ENCODE measurements at places on chromosomes 6 and 20.
A peak's percentile ranks its signal among the peaks of the same experiment; 100 is the strongest.

DNA sequence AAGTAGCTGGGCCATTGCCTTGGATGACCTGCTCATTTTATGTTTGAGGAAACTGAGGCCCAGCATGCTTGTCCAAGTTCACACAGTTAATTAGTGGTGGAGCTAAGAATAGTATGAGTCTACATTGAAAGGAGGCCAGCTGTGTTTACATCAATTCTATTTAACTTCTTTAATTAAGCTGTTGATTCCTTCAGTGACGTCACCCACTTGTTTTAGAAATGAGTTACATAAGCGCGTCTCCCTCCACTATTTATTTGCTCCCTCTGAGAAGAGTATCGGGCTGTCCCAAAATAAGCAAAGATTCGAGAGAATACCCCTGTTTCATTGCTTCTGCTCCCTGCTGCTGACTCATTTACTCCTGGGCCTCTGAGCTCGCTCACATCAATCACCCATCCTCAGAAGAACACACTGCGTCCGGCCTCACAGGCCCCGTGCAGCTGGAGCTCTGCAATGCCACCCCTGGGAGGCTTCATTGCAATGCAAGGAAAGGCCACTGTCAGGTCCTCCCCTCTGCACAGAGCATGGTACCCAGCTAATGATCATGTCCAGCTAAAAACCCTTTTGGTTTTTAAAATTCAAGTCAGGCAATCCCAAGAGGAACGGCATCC lies 74.8 kb upstream of the BMP2 start:
- DNase-seq: no peak

DNA sequence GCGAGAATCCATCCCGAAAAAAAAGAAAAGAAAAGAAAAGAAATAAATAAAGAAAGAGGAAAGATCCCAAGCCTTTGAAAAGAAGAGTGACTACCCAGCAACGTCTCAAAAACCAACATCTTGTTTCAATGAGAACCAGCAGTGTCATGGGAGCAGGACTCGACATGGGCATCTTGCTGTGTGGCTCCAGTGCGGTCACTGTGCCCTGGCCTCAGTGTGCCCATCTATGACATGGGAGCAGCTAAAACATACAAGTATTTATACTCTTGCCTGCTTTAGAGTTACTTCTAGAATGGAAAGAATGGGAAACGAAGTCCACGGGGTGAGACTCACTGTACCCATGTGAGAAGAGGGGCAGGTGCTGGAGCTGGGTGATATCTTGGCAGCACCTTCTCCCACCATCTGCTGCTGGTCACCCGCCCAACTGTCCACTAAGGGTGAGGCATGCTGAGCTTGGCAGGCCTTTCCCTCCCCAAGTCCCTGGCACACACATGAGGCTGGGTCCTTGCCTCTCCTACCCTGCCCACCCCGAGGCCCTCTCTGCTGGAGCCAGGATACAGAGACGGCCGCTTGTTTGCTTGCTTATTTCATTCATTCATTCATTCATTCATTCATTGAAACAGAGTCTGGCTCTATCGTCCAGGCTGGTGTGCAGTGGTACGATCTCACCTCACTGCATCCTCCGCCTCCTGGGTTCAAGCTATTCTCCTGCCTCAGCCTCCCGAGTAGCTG lies 77.7 kb downstream of the RIPOR3 start:
- DNase-seq: no peak

DNA sequence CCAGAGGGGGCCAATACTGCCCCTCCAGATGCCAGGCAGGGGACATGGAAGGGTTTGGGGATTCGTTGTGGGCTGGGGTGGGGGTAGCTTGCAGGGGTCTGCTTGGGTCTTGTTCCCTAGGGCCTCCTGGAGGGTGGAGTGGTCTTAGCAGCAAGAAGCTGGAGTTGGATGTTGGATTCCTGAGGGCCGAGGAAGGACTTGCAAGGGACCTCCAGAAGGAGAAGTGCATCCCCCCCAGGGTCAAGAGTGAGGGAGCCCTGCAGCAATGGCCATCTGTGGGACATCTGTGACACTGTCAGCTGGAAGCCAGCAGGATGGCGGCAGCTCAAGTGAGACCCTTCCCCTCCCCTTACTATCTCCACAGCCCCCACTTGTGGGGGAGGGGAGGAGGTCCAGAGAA lies 25.4 kb upstream of the CCN5 start:
- DNase-seq: no peak

- DNase-seq: no peak
These were observed 154.1 kb upstream of the MMS22L start for GRCh38 chr6:97437087-97437486.

DNA sequence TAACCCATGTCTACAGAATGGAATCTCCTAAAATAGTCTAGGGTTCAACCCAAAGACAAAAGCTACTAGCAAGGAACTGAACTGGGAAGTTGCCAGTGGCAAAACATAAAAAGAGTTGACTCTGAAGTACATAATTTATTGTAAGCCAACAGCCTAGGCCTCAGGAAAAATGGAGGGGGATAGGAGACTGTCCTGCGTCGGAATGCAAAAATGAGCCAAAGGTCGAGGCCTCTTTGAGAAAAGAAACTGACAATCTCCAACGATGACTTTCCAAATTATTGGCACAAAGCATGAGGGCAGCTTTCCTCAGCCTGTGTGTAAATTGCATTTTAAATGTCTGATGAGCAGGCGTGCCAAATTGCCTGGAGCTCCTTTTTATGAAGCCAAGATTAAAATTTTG lies 2.1 kb downstream of the COL12A1 start:
- DNase-seq: no peak

DNA sequence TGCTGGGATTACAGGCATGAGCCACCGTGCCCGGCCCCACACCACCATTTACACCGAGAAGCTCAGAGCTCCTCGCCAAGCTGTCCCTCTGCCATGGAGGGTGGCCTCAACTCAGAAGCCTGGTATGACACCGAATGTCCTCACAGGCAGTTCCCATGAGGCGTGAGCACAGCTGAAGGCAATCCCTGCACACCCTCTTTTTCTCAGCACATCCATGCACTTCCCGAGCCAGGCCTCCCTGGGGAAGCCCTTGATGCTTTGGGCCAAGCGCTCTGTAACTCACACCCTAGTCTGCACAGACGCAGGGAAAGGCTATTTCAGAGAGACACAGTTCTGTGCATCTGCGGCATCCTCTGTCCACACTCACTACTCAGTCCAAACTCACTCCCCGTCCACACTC lies 18.4 kb downstream of the THBS2 start:
- no peak for DNase-seq

DNA sequence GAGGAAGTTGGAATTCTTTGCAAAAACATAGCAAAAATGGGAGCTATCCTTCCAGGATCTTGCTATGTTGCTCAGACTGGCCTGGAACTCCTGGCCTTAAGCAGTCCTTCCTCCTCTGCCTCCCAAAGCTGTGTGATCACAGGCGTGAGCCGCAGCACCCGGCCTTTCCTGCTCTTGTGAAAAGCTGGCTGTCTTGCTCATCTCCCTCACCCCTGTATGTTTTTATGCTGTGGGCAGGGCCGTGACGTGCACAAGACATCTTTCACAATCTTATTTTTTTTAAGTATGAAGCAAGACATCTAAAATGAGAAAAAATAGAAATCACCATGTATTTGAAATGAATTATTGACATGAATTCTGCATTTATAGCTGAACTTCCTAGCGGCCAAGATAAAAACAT lies 110.4 kb downstream of the SAMD5 start:
- no peak for DNase-seq

DNA sequence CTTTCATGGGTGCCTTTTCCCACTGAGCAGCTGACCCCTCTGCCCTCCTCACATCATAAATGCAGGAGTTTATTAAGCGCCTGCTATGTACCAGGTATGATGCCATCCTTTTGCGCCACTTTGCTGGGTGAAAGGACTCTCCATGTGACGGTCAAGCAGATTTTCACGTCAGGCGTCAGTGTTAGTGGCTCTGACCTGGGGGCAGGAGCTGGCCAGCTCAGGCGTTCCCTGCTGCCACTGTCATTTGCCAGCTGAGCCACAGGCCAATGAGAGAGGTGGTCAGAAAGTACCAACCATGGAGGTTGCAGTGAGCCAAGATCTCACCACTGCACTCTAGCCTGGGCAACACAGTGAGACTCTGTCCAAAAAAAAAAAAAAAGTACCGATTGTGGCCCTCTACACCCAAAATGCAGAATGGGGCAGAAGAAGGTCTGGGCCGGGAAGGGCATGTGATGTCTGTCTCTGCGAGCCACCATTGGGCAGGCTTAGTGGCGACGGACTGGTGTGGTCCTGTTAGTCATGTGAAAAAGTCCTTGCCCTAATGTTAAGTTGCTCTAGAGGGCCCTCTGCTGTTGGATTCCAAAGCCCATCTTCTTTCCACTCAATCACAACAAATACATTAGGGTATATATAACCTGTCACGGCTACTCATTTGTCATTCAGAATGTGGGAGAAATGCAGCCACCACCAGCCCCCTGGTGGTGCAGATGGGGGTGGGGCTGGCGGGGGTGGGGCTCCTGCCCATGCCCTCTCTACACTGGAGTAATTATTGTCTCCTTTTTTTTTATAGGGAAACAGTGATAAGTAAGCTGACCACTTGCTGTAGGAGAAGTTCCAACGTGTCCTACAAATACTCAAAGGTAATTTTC lies 18.4 kb upstream of the SLC22A1 start:
- no peak for DNase-seq

DNA sequence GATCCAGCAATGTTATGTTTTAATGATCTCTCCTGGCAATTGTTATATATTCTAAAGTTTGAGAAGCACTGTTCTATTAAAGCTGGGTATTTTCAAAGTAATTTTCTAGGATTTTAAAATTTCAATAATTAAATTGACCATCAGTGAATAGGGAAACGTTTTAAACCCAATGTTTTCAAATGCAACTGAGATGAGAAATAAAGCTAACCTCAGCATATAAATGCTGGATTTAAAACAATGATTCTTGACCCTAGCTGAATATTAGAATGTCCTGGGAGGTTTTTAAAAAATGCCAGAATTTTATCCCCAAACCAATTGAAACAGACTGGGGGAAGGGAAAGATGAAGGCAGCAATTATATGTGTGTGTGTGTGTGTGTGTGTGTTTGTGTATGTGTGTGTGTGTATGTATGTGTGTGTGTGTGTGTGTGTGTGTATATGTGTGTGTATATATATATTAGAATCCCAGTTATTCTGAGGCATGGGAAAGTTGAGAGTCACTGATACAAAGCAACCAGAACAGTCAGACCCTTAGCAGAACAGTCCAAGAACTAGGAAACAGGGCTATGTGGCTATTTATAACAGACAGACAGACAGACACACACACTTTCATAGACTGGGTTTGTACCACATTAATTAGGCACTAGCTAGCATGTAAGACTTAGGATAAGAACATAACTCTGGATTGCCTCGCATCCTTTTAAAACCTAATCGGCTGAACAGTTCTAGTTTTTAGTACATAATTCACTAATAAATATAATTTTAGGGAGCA lies 107.8 kb downstream of the MAN1A1 start:
- DNase-seq: no peak

- no peak for DNase-seq
These were observed 77.7 kb upstream of the OLIG3 start for GRCh38 chr6:137571854-137572253.

DNA sequence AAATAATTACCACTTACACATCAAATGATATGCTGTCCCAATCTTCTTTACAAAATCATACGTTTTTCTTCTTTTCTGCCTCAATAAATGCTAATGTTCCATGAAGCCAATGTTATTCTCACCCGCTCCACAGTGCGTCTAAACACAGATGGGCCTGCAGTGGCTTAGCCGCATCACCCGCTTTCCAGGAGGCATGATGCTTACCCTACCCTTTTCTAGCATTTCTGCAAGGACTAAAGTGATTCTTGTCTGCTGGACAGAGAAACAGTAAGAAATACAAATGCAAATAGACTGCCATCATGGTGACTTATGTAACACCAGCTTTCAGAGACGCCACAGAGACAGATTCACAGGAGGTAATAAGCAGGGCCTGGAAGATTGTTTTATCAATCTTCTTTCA lies 104.4 kb downstream of the RNASET2 start:
- no peak for DNase-seq

DNA sequence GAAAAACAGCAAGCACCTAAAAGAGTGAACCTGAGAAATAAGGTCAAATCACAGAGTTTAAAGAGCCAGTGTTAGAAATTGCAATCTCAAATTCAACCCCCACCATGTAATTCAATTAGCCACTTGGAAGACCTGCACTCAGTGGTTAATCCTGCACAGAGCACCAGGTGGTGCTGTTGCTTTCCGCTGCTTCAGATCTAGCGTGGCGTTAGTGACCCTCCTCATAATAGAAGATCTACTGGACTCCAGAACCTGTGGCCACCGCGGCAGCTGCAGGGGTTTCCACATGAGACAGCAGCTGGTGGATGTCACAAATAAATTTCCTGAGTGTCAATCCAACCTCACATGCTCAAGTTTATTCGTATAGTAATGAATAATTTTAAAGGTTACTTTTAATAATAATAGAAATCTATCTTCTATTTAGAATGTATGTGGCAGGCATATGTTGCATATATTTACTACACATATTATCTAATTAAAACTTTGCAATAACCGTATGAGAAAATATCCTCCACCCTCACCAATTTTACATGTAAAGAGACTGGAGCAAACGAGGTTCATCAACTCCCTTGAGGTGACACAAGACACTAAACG lies 84.4 kb downstream of the SYNE1 start:
- peak; percentile 35 for DNase-seq

- DNase-seq: no peak
These were observed 215.8 kb downstream of the GRM1 start for GRCh38 chr6:146244630-146245143.

DNA sequence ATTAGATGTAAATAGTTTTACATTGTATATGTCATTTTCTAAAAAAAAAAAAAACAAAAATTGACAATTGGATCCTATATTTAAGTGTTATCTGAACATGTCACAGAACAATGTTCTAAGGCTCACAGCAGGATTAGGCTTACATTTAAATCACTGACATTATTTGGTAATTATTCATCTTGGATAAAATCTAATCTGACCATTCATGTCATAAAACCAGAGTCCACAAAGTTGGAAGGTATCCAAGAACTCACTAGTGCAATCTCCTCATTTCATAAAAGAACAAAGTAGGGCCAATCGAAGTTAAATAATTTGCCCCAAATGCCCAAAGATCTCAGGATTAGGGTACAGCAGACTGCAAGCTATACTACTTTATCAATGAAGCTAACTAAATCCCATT lies 73.0 kb downstream of the PDSS2 start:
- no peak for DNase-seq

All from forelimb muscle (tissue), 1 donor.